Midbrain (tissue), 1 donor: ENCODE measurements at places on chromosomes 3 and 15.

GRCh38 chr15:40232625-40233070, 6.2 kb upstream of the PAK6 start:
- DNase-seq: no peak

- DNase-seq: peak; percentile 59
Measured at GRCh38 chr3:52233968-52234367, 5.0 kb downstream of the TWF2 start.

DNA sequence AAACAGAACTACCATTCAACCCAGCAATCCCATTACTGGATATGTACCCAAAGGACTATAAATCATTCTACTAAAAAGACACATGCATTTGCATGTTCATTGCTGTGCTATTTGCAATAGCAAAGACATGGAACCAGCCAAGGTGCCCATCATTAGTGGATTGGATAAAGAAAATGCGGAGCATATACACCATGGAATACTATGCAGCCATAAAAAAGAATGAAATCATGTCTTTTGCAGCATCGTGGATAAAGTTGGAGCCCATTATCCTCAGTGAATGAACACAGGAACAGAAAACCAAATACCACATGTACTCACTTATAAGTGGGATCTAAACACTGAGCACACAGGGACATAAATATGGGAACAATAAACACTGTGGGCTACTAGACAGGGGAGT, 43.1 kb upstream of the TIMP4 start:
- DNase-seq: no peak

DNA sequence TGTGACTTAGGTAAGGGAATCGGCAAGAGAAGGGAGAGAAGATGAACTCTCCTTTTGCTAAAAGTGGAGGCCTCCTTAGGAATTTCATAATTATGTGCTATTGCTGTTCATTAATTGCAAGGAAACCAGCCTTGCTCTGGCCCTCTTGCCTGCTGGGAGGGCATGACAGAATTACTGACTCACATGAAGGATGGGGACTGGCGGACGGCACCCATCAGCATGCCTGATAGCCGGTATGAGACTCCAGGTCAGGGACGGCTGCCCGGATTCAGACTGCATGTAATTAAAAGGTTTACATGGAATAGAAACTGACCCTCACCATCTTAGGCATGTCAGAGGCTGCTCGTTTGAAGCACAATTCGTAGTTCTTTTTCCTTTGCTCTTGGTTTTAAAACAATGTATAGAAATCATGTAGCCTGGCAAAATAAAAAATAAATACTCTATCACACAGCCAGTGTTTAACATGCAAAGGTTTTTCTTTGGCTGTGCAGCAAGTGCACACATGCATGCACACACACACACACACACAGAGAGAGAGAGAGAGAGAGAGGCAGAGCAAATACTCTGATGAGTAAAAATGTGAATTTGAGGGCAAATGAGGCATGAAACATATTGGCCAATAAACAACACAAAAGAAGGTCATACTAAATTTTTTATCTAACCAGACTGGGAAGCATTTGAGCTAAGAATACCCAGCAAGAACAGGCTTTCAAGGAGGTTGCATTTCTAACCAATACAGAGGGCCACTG, 82.7 kb downstream of the FOXB1 start:
- no peak for DNase-seq

GRCh38 chr15:93180656-93181055, 91.6 kb upstream of the RGMA start:
- DNase-seq: no peak

GRCh38 chr3:23490459-23490858, 287.3 kb downstream of the UBE2E2 start:
- DNase-seq: no peak

- no peak for DNase-seq
Measured at GRCh38 chr15:32905481-32905880, 187.7 kb downstream of the GREM1 start.

- DNase-seq: no peak
Measured at GRCh38 chr3:181582619-181583018, 129.1 kb upstream of the SOX2 start.

DNA sequence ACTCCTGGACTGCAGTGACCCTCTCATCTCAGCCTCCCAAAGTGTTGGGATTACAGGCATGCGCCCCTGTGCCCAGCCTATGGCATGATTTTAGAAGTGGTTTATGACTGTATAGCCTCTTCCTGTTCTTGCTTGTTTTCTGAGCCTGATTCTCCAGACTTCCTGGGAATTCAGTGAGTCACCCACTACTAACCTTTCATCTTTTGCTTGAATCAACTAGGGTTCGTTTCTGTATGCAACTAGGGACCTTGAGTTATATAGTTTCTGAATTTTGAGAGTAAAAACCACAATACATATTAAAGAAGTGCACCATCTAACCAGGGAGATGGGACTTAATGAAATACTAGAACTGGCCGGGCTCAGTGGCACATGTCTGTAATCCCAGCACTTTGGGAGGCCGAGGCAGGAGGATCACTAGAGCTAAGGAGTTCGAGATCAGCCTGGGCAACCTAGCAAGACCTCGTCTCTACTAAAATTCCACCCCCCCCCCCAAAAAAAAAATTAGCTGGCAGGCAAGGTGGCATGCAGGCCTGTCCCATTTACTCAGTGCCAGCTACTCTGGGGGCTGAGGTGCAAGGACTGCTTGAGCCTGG, 76.0 kb downstream of the ZNF609 start:
- DNase-seq: no peak

DNA sequence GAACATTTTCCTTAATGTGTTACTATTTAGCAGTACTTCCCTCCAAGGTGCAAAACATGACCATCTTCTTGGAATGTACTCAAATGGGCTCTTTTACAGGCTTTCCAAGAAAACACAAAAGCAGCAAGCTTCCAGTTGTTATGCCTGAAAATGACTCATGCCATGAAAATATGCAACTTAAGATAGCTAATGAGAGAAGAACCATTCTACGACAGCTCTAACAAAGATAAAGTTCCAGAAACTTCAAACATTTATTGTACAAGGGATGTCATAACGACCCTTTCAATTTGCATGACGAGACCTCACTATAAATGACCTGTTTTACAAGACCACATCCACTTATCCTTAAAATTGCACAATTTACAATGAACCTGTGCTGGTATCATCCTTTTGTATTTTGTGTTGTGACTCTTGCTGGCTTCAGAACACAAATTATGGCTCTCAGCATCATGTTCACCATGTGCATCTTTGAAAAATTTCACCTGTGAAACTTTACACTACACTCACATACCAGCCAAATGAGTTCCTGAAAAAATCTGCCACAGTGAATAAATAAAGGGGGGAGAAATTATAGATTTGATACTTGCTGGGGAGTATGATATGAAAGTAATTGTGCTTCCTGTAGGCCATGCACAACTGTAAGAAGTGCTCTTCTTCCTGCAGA, 433.7 kb downstream of the MAGI1 start:
- no peak for DNase-seq

DNA sequence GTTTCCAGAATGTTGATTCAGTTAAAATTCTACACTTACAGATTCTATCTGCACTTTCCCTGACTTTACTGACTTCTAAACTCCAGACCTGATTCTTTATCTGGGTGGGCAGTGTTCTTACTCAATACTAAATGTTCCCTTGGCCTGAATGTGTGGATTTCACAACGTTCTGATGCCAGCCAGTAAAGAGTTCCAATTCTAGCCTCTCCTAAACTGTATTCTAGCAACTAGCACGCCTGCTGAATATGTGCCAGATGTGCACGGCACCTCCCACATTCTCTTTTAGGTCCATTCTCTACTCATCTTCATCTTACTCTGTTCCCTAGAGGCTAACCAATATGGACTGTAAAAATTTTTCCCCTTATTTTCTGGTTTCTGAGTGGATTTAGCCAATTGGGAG, 479.5 kb upstream of the AGTR1 start:
- no peak for DNase-seq

- DNase-seq: no peak
Measured at GRCh38 chr15:49589030-49589429, 31.6 kb downstream of the FAM227B start.

DNA sequence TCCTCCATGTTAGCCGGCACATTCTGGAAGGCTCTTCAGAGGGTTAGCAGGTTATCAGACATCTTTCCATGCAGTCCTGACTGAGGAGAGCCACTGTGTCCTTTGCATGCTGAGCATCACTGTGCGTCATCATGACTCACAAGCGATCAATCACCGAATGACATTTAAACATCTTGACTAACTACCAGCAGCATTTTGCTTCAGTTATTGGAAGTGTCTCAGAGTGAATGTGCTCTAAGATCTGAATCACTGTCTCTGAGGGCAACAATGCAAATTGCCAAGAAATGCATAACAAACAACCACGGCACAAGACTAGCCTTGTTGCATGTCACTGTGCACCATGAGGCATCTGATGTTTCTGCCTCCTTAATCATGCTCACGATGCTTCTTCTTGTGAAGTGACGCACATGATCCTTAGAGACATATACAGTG, 18.3 kb upstream of the ATP8B4 start:
- DNase-seq: no peak

GRCh38 chr15:96097661-96098060, 232.8 kb upstream of the NR2F2 start:
- no peak for DNase-seq

- DNase-seq: no peak
Measured at GRCh38 chr3:175349168-175349567, 490.0 kb downstream of the NAALADL2 start.

GRCh38 chr15:76576523-76577279, 240.1 kb downstream of the ISL2 start:
- DNase-seq: peak; percentile 37

DNA sequence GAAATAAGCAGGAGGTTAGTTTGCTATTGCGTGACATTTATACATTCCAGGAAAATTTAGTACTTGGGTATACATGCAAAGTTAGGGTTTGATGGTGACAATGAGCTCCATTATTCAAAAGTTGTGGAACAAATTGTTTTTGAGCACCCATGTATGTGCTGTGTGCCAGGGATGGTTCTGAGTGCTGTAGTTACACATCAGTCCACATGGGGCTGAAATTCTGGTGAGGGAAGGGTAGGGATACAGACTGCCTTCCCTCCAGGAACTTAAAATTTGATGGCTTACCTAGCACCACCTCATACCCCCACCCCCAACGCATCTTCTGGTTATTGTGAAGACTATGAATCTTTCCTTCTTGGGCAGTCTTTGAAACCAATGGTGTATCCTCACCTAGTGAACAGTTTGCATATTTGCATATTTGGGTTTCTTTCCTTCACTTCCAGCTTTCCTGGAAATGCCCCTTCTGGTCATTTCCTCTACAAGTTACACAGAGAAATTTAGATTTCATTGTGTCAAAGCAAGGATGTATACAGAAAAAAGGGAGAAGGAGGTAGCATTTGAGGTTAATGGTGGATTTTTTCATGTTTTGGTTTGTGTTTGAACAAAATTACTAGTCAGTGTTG, 222.0 kb upstream of the IL12A start:
- no peak for DNase-seq

- no peak for DNase-seq
Measured at GRCh38 chr15:62932436-62932835, 110.1 kb upstream of the TPM1 start.

DNA sequence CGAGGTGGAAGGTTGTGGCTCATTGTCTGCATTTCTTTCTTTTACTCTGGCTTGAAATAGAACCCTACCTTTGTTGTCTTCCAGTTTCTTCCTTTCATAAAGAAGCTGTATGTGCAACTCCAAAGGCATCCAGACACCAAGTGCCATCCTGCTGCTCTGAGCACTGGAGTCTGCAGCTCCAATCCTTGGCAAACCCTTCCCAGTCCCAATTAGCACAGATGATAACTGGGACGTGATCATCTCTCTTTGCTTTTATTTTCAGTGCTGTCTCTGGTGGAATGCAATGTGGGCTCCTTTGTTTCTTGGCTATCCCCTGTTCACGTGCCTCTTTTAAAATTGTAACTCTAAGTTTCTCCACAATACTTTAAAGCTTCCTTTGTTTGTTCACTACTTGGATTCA, 140.9 kb downstream of the AQP9 start:
- DNase-seq: no peak
